ENCODE measurements at places on chromosomes 2 and 18.

DNA sequence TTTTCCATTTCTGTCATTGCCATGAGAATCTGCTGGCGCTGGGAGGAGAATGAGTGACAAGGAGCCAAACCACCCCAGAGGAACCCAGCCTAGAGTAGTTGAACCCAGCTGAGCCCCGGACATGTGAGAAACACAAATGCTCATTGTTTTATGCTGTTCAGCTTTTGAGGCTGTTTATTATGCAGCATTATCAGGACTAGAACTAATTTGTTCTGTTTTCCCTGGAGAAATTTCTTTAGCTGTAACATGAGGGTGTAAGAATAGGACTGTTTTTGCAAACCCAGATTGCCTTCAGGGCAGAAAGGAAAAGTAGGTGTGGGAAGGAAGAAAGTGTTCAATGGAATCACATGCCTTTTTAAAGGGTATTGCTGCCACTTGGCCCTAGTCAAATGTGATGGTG, 28.5 kb upstream of the DOCK10 start:
- DNase-seq: peak; percentile 1

GRCh38 chr2:102186791-102187495, at the start of gene IL1RL2:
TSS of gene IL1RL2 (plus strand) at chr2:102187023. CDS start at chr2:102187868, 845 bp downstream.
- DNase-seq: no peak

DNA sequence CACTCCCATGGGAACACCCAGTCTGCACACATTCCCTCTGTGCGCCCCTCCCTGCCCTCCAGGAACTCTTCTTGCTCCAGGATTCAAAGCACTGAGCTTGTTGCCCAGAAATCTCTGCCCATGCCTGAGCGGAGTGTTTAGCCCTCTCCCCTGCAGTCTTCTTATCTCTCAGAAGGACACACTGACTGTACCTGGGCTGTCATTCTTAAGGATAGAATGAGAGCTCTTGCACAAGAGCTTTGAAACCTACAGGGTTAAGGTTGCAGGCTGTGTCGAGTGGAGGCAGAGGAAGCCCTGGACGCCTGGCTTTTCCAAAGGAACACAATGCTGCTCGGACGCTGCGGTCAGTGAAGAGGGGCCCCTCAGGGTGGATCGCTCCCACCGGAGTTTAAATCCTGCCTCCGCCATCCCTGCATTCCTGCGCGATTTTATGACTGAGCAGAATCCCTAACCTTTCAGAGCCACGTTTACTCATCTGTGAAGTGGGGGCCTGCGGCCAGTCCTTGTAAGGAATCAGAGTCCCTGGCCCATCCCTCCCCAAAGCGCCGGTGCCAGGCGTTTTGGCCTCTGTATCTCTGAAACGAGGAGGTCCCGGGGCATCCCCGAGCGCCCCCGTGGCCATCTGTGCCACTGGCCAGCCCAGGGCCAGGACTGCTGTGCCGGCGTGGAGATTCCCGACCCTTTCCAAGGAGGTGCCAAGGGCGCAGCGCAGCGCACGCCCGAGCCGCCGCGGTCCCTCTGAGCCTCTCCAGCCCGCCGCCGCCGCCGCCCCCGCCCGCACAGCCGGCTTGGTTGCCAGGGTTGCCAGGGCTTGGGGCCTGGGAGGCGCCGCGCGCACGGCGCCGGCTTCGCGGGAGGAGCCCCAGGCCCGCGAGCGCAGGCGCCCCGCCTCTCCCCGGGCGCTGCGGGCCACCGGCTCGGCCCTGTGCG, 58.9 kb downstream of the FAM168B start:
- DNase-seq: peak; percentile 80

GRCh38 chr2:241849616-241850543, 8.8 kb downstream of the PDCD1 start:
- DNase-seq: no peak

- peak; percentile 69 for DNase-seq
Observed at GRCh38 chr2:73984922-73985307, 205 bp downstream of the TET3 start.

DNA sequence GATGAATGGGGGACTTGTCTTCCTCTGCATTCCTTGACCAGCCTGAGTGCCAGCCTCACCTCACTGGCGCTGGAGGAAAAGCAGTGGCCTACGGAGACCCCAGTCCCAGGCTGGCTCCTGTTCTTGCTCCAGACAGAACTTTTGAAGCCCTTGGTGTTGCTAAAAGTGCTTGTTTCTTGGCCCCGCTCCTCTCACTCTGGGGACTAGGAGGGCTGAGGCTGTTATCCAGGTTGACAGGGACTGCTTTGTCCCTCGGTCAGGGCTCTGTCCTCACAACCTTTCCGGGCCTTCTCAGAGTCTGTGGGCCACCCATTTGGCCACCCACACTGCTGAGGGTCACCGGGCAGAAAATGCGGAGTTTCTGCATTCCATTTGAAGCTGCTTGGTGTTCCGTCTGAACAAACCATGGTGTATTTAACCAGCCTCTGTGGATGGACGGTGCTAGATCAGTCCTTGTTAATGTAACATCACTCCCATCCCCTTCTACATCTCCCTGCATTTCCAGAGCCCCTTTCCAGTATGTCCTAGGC, 25.6 kb downstream of the B3GNT7 start:
- DNase-seq: no peak

GRCh38 chr2:9201185-9201891, 5.3 kb upstream of the ASAP2 start:
- no peak for DNase-seq

- DNase-seq: no peak
Observed at GRCh38 chr2:96861074-96861473, 3.3 kb upstream of the ANKRD39 start.

GRCh38 chr2:23073056-23073455, 311.9 kb upstream of the KLHL29 start:
- no peak for DNase-seq

- DNase-seq: no peak
Observed at GRCh38 chr2:106025796-106026195, 168.3 kb downstream of the UXS1 start.

GRCh38 chr2:59196491-59196890, 955.4 kb upstream of the FANCL start:
- DNase-seq: no peak

GRCh38 chr2:104871649-104871971, 17.7 kb downstream of the POU3F3 start:
- peak; percentile 35 for DNase-seq

DNA sequence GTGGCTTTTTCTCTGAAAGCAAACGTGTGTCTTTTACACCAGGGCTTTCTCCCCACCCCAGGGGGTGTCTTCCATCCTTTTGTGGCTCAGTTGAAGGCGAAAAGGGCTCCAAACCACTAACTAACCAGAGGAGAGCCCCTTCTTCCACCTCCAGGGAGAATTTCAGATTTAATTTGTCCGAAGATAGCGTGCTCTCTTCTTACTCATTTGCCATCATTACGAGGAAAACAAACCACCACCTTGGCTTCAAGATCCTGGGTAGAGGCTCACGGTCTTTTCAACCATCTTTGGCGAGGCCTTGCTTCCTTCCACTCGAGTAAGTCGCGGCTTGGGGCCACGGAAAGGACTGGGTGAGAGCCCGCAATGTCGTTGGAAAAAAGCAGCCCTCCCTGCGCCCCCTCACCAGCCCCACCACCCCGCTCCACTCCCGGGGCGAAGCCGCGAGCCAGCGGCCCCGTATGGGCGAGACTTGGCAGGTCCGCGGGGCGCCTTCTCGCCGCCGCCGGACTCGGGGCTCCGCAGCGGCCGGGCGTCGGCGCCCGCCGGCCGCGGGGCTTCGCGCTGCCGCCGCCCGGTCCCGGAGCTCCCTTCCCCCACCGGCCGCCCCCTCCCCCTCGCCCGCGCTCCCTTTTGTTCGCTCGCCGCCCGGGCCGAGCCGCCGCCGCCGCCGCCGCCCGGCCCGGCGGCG, 1.7 kb upstream of the ZNF532 start:
- DNase-seq: peak; percentile 89

- peak; percentile 3 for DNase-seq
Observed at GRCh38 chr2:221997100-221997499, 301.7 kb downstream of the PAX3 start.

- DNase-seq: no peak
Observed at GRCh38 chr2:11537951-11538350, 4.1 kb downstream of the GREB1 start.

DNA sequence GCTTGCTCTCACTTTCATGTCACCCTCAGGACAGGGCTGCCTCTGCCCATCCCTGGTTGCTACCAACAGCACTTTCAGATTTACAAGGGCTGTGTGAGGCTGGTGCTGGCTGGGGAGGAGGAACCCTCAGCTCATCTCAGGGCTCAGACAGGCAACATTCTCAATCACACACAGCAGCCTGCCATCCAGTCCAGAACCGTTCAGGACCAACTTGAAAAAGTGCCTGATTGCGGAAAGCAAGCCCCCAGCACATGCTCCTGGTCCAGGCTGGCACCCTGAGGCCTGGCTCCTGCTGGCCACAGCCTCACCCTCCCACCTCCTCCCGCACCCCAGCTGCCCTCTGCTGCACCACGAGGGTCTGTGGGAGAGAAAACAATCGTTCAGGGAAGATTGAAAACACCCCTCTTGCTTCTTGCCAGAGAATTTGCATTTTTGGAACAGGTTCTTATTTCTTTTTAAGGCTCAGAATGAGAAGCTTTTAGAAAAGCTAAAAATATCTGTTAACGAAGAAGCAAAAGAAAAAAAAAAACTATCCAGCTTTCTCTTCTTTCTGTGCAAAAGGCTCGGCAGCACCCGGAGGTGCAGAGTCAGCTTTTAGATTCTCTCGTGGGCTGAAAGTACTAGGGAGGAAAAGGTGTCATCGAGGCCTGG, 403.8 kb upstream of the ID2 start:
- DNase-seq: peak; percentile 30

- DNase-seq: no peak
Observed at GRCh38 chr18:35811896-35812295, 160.6 kb upstream of the RMP24 start.

DNA sequence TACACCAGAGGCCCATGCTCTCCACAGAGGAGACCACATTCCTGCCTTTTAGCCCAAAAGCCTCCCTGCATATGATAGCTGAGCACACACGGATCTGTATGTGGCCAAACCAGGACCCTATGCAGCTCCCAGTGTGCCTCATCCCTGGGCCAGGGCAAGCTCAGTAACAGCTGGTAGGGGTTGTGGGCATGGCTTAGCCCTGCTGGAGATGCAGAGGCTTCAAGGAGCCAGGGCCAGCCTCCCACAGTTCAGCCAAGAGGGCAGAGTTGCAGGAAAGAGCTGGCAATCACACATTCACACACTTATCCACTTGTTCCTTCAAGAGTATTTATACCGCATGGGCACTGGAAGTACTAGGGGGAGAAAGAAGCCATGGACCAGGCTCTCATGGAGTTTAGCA, 1.6 kb upstream of the LIMS2 start:
- DNase-seq: no peak

- DNase-seq: no peak
Observed at GRCh38 chr2:239159476-239159911, 241.3 kb downstream of the HDAC4 start.

- DNase-seq: no peak
Observed at GRCh38 chr2:5766561-5766960, 74.4 kb downstream of the SOX11 start.

GRCh38 chr2:11658208-11659114, 11.5 kb downstream of the NTSR2 start:
- DNase-seq: no peak

DNA sequence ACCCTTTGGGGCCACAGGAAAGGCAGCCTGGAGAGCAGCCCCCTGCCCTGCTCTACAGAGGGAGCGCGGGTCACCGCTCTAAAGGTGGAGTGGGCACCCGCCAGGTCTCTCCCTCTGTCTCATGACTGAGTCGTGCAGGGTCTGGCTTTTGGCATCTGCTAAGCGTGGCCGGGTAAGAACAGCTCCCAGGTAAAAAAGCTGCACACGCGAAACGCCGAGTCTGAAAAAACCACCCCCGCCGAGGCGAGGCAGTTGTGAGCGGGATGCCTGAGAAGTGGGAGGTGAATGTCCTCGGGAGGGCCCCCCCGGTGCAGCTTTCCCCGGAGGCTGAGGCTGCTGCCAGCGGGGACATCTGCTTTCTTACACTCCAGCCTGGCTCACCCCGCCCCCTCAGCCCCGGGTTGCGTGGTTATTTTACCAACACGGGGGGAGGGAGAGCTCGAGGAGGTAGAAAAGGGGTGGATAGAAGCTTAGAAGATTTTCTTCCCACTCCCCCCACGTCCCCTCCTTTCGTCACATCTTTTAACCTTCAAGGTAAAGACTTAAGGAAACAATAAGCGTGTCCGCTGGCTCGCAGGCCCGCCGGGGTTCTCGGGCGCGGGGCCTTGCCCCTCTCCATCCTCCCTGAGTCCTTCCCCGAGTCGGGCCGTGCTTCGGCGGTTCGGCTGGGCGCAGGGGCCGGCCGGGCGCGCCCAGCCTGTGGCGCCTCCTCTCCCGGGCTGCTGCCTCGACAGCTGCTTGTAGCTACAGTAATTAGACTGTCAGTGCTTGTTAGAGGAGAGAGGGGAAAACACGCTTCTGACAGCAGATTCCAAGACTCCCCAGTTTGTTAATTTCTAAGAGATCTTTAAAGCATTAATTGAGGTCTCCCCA, 70.6 kb upstream of the PSMD14 start:
- peak; percentile 91 for DNase-seq

DNA sequence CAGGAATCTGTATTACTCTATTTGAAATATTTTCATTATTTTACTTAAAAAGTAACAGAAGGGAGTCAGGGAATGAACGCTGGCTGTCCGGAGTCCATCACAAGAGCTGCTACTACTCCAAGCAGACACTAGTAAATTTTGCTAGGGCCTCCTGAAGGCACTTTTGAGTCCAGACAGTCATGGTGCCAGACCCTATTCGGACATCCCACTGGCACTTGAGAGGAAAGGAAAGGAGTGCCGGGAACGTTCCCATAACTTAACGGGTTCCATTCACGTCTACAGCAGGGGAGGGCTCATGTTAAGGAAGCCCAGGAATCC, 563 bp upstream of the GMCL1 start:
- DNase-seq: no peak

DNA sequence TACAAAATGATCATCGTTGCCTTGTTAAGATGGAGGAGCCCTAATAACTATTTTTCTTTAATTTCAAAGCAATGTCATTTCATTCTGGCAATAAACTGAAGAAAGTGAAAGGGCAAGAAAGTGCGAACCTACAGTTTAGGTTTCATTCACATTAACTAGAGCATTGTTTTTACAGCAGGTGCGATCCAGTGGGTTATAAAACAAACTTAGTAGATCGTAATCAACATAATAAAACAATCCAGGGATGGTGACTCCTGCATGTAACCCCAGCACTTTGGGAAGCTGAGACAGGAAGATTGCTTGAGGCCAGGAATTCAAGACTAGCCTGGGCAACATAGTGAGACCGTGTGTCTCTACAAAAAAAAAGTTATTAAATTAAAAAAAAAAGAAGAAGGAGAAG, 51.1 kb downstream of the AP1S3 start:
- DNase-seq: no peak
